ENCODE measurements at places on chromosomes 5 and 9.

DNA sequence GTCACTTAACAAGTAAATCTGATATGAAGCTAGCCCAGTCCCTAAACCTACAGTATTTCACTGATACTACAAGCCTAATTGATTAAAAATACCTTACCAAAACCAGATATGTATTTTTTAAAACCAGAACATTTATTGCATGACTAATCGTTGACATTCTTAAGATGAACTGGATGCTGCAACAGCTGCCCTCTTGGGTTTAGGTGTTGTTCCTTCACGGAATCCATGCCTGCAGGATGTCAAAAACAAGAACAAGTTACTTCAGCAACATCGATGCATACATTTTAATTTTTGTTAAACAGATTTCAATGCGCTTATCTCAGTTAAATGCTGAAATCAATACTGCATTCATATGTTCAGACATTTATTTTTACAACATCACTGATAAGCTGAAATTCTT is 2.7 kb downstream of the RPL37 start:
- no peak for DNase-seq

- DNase-seq, result no peak
These were observed 258.7 kb downstream of the IRX1 start for GRCh38 chr5:3854188-3854821.

GRCh38 chr5:9388941-9389674 is 156.8 kb downstream of the SEMA5A start:
- DNase-seq, result no peak

DNA sequence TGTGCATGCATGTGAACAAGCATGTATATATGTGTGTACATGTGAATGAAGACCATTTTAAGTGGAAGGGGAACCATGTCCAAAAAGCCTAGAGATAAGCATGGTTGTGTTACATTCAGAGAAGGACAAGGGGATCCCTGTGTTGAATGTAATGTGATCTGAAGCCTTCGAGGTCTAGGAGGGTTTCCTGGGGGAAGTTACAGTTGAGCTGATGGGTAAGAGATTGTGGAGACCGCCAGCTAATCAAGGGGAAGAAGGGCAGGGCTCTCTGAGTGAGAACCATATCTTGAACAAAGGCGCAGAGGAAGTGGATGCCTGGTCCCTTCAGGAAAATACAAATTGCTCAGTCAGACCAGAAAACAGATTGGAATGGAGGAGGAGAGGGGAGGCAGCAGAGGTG is 45.5 kb upstream of the TNFSF15 start:
- no peak for DNase-seq

DNA sequence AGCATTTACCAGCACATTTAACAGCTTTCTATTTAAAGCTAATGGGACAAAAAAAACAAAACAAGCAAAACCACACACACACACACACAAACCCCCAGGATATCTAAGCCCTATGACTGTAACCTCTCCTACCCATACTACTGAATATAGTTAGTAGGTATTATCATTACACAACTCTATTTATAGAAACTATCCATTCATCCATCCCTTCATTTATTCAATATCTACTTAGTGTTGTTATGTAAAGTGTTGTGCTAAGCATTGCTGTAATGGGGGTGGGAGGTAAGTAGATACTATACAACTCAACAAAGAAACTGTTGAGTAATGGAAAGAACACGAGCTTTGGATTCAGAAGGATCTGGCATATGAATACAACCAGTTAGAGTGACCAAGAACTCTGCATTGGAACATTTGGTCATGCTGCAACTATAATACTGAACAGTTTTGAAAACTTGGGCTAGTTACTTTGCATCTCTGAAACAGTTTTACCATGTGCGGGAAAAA is 82.3 kb upstream of the ZNF608 start:
- DNase-seq, result no peak

GRCh38 chr5:38923661-38924451 is 78.0 kb downstream of the OSMR start:
- peak; percentile 15 for DNase-seq

DNA sequence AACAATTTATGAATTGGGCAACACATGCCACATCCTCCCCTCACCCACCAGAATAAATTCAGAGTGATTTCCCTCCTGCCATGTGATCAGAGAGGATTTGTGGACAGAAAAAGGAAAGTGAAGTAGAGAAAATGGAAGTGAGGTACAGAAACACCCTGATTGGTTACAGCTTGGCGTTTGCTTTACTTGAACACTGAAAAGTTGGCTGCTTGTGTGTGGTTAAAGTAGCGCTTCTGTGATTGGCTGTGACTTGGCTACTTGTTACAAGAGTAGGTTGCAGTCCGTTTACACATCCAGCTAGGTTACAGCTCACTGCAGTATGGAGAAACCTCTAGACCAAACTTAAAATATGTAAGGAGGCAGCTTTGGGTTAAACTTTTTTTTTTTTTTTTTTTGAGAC is 205.2 kb upstream of the ZNF608 start:
- DNase-seq, result no peak

DNA sequence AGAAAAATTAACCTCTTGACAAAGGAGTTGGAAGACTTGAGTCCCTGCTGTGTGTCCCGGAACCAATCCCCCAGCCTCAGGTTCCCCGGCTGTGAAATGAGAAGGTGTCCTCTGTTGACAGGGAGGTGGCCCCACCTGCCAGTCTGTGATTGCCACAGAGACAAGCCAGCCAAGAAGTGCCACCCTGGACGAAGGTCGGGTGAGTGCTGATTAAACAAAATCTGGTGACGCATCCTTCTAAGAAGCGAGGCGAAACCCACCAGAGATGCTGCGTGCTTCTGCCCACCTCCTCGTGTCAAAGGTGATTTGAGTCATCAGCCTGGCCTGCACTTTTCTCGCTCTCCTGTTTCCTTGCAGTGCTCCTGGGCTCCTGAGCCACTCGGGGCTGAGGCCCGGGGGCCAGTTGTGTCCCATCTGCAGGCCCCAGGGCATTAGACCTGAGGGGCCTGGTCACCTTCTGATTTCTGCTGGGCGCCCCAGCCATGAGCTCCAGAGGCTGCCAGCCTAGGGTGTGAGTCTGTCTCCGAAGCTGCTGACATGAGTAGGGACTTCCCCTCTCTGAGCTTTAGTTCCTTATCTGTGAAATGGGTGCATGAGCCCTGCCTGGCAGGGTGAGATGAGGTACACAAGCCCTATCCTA is 28.7 kb downstream of the NEK6 start:
- DNase-seq, result no peak

- no peak for DNase-seq
These were observed 2.8 kb downstream of the BRD3OS start for GRCh38 chr9:134028076-134028475.

- DNase-seq, result no peak
These were observed 87.5 kb upstream of the SSBP2 start for GRCh38 chr5:81838307-81838906.

- peak; percentile 41 for DNase-seq
These were observed 59.1 kb downstream of the FNBP1 start for GRCh38 chr9:129983891-129984290.

DNA sequence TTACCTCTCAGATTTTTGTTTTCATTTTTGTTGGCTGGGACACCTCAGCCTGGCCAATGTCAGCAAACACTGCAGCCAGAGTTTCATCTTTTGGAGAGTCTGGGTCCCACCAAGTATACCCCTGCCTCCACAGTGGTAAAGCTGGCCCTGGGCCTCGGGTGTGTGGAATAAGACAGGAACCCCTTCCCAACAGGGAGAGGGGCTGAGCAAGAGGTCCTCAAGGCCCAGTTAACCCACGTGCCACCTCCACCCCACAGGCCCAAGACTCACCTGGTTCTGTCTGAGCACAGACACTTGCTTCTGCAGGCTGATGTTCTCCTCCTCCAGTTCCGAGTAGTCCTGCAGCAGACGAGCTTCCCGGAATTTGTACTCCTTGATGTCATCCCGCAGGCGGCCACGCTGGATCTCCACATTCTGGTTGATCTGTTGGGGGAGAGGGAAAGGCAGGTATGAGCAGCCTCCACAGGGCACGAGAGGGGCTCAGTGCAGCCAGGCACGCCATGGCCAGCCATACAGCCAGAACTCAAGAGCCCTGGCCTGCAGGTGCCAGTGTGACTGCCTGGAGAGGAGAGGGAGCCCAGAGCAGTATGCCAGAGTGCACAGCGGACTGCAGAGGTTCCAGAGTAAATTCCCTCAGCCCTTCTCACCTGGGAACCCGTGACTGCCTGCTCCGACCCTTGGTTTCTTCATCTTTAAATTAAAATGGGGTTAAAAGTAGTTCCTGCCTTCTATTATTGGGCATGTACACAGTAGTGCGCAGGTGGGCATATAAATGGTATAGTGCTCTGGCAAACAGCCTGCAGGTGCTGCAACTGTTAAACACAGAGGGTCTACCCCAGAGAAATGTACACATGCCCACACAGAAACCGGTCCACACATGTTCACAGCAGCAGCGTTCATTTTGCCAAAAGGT is 42.0 kb downstream of the BICD2 start:
- DNase-seq, result no peak

DNA sequence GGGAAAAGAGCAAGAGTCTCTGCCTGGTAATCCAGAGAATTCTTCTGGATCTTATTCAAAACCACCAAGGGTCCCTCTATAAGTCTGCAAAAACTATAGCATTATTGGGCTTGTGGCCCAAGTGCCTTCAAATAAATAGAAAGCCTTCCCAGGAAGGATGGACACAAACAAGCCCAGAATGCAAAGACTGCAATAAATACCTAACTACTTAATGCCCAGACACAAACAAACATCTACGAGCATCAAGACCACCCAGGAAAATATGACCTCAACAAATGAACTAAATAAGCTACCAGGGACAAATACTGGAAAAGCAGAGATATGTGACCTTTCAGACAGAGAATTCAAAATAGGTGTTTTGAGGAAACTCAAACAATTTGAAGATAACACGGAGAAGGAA is 355.8 kb upstream of the GRAMD2B start:
- no peak for DNase-seq

DNA sequence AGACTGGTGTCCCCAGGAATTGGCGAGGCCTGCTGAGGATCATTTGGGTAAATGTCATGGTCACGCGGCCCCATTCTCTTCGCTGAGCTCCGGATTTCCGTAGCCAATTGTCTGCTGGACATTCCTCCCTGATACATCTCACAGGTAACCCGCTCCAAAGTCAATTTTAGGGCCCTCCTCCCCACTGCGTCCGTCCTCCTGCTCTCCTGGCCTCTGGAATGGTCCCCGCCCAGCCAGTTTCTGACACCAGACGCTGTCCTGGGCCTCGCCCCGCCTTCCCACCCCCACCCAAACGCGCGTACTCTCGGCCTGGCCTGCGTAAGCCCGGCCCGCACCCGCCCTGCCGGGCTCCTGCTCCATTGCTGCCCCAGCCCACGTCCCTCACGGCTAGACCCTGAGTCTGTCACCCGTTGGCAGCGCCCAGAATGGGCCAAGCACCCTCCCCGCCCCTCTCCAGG is 202.0 kb downstream of the AUH start:
- DNase-seq, result no peak

GRCh38 chr5:108311682-108312081 is 70.2 kb downstream of the FBXL17 start:
- no peak for DNase-seq

- DNase-seq, result no peak
These were observed 195.0 kb upstream of the PPP1R26 start for GRCh38 chr9:135284386-135285134.

DNA sequence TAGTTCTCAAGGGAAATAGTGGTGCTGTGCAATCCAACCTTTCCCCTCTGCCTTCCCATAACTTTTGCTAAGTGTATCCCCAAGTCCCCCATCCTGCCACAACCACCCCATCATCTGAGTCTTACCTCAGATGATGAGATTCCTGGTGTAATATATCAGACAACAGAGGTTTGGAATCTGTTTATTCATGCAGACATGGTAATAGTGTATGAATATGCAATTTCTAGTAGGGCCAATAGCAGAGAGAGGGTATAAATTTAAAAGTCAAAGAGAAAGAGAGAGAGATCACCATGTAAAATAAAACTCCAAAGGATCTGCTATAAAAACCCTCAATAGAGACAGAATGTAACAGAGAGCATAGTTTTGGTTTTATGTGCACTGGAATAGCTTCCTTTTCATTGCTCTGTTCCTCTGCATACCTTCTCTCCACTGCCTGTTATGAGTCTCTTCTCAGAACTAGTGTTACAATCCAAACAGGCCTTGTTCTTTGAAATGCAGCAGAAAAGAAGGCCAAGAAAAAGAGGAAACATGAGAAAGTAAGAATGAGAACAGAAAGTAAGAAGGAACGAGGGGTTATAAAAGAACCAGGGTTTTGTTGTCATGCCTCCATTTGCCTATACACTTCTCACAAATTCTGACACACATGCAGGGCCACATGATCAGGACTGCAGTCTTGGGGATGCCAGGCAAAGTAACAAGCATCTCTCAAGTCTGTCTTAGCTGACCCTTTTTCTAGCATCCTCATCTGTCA is 278.0 kb downstream of the CETN3 start:
- DNase-seq, result no peak

DNA sequence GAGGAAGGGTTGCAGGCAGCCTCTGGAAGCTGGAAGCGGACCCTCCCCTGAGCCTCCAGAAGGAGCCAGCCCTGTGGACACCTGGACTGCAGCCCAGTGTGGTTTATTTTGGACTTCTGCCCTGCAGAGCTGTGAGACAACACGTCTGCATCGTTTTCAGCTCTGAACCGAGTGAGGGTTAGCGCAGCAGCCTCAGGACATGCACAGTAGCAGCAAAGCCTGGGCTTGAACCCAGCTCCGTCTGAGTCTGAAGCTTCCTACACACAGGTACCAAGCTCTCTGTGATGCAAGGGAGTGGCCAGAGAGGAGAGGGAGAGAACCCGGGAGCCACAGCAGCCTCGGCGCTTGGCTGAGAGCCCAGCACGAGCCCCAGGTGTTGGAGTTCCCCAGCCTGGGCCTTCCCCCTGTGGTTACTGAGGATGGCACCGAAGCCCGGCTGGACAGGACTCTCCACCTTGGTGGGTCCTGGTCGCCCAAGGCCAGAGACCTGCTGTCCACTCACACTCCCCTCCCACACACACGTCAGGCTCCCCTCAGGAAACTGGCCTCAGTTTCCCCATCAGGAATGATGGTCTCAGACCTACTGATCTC is 128.2 kb downstream of the OLFM1 start:
- DNase-seq, result no peak

DNA sequence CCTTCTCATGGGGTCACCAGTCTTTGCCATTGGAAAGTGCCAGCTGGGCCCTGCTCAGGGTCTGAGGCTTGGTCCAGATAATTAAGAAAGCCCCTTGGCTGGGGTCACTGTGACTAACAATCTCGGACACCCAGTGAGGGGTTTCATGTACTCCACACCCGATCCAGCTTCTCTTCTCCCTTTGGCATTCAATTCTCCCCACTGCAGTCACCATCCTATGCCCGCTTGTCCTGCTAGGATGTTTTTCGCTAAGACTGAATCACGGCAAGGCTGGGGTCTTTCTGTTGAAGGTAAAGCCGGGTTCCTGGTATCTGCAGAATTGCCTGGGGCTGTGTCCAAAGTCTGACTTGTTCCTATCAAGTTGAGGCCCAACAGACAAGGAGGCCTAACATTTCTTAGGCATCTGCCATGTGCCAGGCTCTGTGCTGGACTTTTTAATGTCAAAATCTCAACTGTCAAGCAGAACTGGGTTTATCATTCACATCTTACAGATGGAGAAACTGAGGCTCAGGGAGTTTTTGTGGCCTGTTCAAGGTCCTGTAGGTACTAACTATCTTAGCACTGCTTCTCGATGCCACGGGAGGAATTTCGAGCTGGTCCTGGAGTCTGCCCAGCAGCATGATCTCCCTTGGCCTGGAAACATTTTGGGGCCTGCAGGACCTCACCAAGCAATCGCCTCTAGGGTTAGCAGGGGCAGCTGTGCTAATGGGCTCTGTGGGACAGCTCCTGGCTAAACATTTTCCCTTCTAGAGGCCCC is 142.0 kb upstream of the ALDH1B1 start:
- DNase-seq, result no peak

- DNase-seq, result no peak
These were observed 416.1 kb downstream of the PSAT1 start for GRCh38 chr9:78712903-78713613.
